ENCODE measurements at places on chromosomes 4 and X. TPM values are rescaled to one million over a fixed set of nuclear protein-coding genes. Genes with fewer than 3 reads are reported as not detected.

Gene MAGEB10
- not detected for total RNA-seq

Gene NPY5R
- not detected for total RNA-seq

- no peak for DNase-seq
These were observed 13.4 kb downstream of the CCDC158 start for GRCh38 chr4:76407440-76408119.

GRCh38 chr4:153448003-153448731 is 18.0 kb upstream of the TMEM131L start:
- no peak for DNase-seq

GRCh38 chrX:100677611-100678181 is 33.7 kb downstream of the SRPX2 start:
- no peak for DNase-seq

DNA sequence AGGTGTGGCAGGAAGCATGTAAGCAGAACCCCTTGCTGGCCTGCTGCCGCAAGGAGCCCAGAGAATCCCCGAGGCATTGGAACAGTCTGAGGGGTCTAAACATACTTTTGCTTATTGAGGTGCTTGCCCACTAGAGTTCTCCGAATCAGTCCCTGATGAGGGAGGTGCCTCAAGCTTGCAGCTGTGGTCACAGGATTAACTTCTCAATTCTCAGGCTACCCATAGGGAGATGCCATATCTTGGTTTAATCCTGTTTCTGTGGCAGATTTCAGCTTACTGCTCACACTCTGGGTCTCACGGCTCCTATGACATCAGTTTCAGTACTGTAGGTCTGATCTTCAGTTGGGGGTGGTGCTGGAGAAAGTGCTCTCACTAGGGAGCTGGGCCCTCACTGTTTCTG is 39.9 kb downstream of the CCNG2 start:
- DNase-seq: no peak

DNA sequence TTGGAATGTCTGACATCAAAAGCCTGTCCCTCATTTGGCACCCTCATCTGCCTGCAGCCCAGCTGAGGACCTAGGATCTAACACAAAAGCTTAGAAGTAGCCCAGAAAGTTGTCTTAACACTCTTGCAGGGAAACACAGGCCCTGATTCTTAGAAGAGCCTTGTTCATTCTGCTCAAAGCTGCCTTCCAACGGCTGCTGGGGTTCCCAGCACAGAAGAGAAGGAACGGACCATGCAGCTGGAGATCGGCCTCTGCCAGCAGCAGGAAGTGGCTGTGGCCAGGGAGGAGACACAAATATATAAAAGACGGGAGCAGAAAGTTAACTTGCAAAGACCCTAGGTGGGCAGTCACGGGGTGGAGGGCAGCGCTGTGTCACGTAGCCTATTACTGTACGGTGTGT is 20.4 kb downstream of the PRPS2 start:
- no peak for DNase-seq

DNA sequence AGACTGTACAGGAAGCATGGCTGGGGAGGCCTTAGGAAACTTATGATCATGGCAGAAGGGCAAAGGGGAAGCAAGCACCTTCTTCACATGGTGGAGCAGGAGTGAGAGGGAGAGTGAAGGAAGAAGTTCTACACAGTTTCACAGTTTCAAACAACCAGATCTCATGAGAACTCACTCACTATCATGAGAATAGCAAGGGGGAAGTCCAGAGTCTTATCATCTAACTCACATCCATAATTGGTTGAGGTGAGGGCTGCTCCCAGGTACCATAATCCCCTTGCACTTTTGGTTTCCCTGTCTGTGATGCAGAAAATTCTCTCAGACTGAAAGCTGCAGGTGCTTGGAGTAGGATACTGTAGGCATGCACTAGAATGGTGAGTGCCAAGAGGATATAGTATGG is 233.8 kb upstream of the CPEB2 start:
- no peak for DNase-seq

- DNase-seq: no peak
These were observed 97.7 kb upstream of the PTPN13 start for GRCh38 chr4:86496094-86497080.

GRCh38 chr4:1538941-1539772 is 132.9 kb upstream of the NKX1-1 start:
- DNase-seq: peak; percentile 51

- no peak for DNase-seq
These were observed 4.6 kb upstream of the PCYT1B start for GRCh38 chrX:24651783-24652182.

DNA sequence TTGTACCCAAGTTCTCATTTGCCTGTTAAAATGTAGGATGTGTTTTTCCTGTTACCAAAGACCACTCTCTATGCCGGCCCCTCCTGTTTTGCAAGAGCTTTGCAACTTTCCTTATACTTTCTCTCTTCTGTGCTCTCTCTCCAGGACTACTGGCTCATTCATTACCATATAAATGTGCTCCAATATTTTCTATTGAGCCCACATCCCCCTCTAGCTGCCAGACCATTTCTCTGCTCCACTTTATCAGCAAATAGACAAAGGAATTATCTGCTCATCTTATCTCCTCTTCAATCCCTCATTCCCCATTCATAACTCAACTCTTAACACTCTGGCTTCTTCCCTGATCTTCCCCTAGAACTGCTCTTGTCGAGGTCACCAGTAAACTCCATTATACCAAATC is 33.6 kb downstream of the RPGR start:
- no peak for DNase-seq

DNA sequence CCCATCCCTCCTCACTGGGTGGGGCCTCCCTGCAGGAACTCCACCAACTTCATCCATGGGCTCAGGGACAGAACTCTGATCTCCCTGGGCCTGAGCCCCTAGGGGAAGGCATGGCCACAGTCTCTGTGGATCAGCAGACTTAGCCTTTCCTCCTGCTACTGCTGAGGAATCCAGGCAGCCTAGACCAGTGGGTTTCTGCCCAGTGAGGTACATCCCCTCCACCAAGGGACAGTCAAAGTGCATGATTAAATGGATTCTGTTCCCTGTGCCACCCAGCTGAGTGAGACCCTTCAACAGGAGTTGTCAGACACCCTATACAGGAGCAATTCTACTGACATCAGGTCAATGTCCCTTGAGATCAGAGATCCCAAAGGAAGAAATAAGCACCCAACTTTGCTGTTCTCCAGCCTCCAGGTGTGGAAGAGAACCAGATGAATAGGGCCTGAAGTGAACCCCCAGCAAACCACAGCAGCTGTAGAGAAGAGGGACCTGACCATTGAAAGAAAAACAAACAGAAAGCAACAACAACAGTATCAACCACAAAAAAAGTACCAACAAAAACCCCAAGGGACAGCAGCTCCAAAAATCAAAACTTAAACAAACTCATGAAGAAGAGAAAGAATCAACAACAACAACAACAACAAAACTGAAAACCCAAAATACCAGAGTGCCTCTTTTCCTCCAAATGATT is 84.8 kb downstream of the CHIC1 start:
- DNase-seq: no peak

DNA sequence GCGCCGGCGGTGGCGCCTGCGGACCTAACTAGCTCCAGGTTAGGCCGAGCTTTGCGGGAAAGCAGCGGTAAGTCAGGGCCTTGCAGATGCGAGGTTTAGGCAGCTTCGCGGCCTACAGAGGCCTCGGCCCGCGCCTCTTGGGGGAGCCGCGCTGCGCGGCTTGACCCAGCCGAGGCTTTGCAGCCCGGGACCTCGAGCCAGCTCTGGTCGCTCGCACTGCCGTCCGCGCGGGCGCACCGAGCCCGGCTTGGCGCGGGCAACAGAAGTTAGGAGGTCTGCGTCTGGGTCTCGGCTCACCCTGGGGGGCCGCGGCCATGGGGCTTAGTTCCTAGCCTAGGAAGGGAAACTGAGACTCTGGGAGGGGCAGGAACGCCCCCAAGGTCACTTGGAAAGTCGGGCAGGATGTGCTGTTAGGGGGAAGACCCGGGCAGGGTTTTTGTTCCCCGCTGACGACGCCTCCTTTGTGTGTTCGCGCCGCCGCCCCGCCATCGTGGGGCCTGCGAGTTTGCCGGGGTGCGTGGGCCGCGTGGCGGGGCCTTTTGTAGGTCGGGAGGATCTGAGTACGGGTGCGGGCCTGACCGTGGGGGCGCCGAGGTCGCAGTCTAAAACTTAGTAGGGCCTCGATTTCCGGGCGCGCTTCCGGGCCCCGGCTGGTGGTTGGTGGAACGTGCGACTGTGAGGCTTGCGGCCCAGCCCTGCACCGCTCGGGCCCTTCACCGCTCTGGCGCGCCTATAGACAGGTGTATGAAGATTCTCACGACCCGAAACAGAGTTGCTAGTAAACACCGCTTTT is 482 bp downstream of the RNF4 start:
- DNase-seq: peak; percentile 60

- peak; percentile 72 for DNase-seq
These were observed 1.7 kb upstream of the FGFRL1 start for GRCh38 chr4:1009542-1010394.

DNA sequence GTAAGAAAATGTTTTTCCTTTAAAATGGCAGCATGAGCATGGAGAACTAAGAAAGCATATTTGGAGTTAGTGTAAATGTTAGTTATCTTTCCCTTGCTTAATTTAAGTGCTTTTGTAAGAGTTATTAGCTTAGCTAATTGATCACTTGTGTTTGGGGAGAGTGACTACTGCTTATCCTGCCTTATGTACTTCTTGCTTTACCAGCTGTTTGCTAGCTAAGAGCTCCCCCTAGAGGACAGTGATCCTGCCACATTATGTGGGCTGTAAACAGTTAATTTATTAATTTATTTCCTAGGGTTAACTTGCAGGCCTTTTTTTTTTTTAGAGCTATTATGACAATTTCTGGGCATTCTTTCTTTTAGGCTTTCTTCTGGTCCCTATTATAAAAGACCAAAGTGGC is 435.8 kb downstream of the MAGEB5 start:
- no peak for DNase-seq

Measured in heart left ventricle (tissue), 16 donors.